ENCODE measurements at places on chromosomes 3 and 15.
A peak's percentile ranks its signal among the peaks of the same experiment; 100 is the strongest.

GRCh38 chr15:100940767-100941379, 21.7 kb downstream of the LRRK1 start:
- DNase-seq = no peak

DNA sequence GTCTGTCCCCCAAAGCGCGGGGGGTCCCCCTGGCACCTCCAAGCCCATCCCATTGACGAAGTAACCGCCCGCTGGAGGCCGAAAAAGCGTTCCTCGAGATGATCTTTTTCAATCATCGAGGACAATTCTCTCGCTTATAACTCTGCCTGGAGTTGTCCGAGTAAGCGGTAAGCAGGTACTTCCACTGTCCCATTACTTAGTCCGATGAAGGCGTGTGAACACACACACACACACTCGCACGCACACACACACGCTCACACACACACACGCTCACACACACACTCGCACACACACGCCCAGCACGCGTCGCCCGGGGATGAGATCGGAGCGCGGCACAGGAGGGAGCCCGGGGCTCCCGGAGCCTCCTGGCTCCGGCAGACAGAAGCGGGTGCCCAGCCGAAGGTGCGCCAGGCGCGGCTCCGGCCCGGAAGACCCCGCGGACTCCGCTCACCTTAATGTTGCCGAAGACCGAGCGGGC, 430 bp downstream of the SLCO2A1 start:
- no peak for DNase-seq

DNA sequence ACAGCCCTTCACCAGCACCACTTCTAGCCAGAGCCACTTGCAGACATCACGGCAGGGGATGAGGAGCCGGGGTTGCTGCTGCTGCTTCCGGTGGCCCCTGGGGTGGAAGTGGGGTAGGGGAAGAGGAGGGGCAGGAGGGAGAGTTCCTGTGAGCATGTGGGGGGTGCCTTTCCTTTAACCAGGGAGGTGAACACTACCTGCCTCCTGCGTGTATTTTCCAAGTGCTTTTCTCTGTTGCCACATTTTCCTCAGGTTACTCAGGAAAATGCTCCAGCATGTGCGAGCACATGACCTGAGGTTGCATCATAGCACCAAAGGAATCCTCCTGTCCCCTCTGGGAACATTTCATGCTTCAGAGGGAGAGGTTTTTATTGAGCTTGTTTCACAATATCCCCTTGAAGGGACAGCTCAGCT, 12.2 kb upstream of the SACM1L start:
- DNase-seq = peak; percentile 60

GRCh38 chr3:101859882-101860448, 10.7 kb downstream of the NFKBIZ start:
- no peak for DNase-seq

GRCh38 chr3:148092624-148093347, 604.9 kb upstream of the AGTR1 start:
- no peak for DNase-seq
